ENCODE measurements at places on chromosomes 5 and 9. TPM values are rescaled to one million over a fixed set of nuclear protein-coding genes. Genes with fewer than 3 reads are reported as not detected.

GRCh38 chr5:165538065-165538464 lies 2032.6 kb downstream of the MAT2B start:
- no peak overlapping the region for H3K4me3 ChIP-seq
- DNase-seq, result no peak
- no peak overlapping the region for H3K27ac ChIP-seq
- no peaks in the 10 kb centered on the region for H3K4me1 ChIP-seq
- H3K27me3 ChIP-seq, result no peaks in the 10 kb centered on the region
- H3K36me3 ChIP-seq, result no peaks in the 10 kb centered on the region

RNF183 gene
- 5.0 TPM for total RNA-seq

GRCh38 chr9:35703906-35704672 lies 14.4 kb upstream of the TPM2 start:
- H3K27ac ChIP-seq, result no peak overlapping the region
- H3K4me1 ChIP-seq, result no peaks in the 10 kb centered on the region
- H3K36me3 ChIP-seq, result peaks cover 100% of the 10 kb centered on the region
- no peak for DNase-seq
- no peak overlapping the region for H3K4me3 ChIP-seq

DNA sequence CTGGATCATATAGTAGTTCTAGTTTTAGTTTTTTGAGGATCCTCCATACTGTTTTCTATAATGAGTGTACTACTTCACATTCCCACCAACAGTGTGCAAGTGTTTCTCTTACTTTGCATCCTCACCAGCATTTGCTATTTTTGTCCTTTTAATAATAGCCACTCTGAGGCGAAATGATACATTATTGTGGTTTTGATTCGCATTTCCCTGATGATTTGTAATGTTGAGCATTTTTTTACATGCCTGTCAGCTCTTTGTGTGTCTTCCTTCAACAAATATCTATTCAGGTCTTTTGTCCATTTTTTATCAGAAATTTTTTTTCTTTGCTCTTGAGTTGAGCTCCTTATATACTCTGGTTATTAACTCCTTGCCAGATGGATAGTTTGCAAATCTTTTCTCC lies 114.0 kb downstream of the ADAMTSL1 start:
- H3K36me3 ChIP-seq, result no peaks in the 10 kb centered on the region
- H3K27ac ChIP-seq, result no peak overlapping the region
- no peaks in the 10 kb centered on the region for H3K27me3 ChIP-seq
- H3K4me1 ChIP-seq, result no peaks in the 10 kb centered on the region
- DNase-seq, result no peak

GRCh38 chr9:81466981-81467380 lies 222.4 kb downstream of the TLE1 start:
- no peaks in the 10 kb centered on the region for H3K27me3 ChIP-seq
- no peak overlapping the region for H3K27ac ChIP-seq
- no peaks in the 10 kb centered on the region for H3K36me3 ChIP-seq
- no peak overlapping the region for H3K4me3 ChIP-seq

PDLIM4 gene
- total RNA-seq, result not detected

GRCh38 chr5:116585227-116585626 lies 10.6 kb upstream of the SEMA6A start:
- H3K27ac ChIP-seq, result no peak overlapping the region
- no peak for DNase-seq
- H3K36me3 ChIP-seq, result no peaks in the 10 kb centered on the region
- H3K27me3 ChIP-seq, result no peaks in the 10 kb centered on the region
- H3K4me3 ChIP-seq, result no peak overlapping the region
- H3K4me1 ChIP-seq, result no peaks in the 10 kb centered on the region

DNA sequence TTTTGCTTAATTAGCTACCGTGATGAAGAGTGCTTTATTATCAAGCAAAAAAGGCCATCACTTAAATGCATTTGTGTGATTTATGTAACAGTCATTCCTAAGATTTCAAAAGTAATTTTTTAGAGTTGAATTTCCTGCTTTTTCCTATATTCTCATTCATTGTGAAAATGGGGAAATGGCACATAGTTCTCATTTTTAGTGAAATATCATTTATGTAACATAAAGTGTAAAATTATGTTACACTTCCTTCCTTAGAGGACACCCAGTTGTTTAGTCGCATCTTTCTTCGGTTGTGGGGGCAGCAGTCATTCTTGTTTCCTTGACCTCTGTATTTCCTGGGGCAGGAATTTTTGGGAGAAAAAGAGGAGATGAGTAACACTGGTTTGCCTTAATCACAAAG lies 142.8 kb downstream of the MAST4 start:
- peaks cover 5% of the 10 kb centered on the region for H3K4me1 ChIP-seq
- H3K36me3 ChIP-seq, result no peaks in the 10 kb centered on the region
- no peak for DNase-seq
- no peaks in the 10 kb centered on the region for H3K27me3 ChIP-seq
- H3K27ac ChIP-seq, result no peak overlapping the region

DNA sequence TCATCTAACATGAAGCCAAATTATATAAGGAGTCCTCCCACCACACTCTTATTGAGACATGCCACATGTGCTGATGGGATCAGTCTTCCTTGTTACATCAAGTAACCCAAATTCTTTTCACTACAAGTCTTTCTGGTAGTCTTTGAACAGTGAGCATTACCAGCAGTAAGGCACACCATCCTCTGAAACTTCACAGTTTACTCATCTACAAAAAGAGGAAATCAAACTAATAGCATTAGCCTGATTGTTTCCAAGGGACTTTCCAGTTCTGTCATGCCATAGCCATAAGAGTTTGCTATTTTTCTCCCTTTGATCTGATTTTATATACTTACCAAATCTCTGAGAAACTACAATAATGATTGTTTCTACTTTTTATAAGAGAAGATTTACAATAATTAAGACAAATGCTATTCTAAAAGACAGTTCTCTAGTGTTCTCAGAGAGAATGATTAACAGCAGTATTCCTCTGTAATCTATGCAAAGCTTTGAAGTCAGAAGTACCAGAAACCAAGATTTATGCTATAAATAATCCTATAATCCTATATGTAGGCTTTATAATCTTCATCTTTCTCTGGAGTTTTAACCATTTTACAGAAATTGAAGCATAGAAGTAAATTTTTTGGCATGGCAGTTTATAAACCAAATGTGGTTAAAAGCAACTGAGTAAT lies 166.2 kb upstream of the ACO1 start:
- no peak overlapping the region for H3K4me3 ChIP-seq
- no peak overlapping the region for H3K27ac ChIP-seq
- H3K27me3 ChIP-seq, result no peaks in the 10 kb centered on the region
- no peaks in the 10 kb centered on the region for H3K36me3 ChIP-seq
- no peak for DNase-seq
- no peaks in the 10 kb centered on the region for H3K4me1 ChIP-seq

ACOT12 gene
- total RNA-seq, result not detected

DNA sequence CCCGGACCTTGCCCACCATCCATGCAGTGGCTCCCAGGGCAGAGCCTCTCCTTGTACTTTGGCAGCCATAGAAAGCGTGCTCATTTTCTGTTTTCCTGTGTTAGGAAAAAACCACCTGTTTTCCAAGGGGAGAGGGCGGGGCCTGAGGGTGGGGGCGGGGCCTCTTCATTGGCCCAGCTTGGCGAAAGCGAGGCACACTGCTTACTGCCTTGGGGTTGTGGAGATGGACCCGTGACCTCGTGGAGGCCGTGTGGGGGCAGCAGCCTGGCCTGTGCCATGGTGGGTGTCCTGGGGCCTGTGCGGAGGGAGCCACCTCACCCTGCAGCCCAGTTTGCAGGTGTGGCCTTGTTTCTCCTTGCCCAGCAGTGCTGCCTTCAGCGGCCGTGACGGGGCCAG lies 4.4 kb upstream of the TOR4A start:
- H3K36me3 ChIP-seq, result peaks cover 32% of the 10 kb centered on the region
- H3K4me3 ChIP-seq, result no peak overlapping the region
- peak; percentile 18 for DNase-seq
- peak overlapping the region; percentile 62 for H3K27ac ChIP-seq
- no peaks in the 10 kb centered on the region for H3K27me3 ChIP-seq
- peaks cover 92% of the 10 kb centered on the region for H3K4me1 ChIP-seq

DNA sequence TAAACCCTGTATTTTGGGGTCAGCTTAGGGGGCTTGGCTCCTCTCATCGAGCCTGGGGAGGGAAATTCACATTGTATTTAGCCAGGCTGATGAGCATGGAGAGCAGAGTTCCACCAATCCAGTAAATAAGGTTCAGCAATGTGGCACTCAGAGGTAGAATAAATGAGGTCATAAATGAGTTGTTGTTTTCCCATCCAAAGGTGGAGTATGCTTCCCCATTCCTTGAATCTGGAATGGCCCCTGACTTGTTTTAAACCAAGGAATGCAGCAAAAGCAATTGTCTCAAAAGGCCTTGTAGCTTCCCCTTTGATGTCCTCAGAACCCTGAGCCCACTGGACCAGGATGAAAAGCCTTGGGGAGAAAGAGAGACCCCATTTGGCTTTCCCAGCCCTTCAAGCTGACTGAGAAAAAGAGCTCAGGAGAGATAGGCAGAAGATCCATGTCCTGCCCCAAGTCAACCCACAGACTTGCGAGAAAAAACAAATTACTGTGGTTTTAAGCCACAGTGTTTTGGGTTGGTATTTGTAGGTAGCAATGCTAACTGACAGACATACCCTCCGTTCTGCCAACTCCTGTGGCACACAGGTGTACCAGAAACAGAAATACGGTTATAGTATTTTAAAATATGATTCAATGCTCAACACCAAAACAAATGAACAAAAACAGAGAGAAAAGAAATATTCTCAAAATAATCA lies 566.0 kb upstream of the DMAC1 start:
- no peak overlapping the region for H3K4me3 ChIP-seq
- DNase-seq, result no peak
- H3K27me3 ChIP-seq, result no peaks in the 10 kb centered on the region
- H3K36me3 ChIP-seq, result no peaks in the 10 kb centered on the region
- no peak overlapping the region for H3K27ac ChIP-seq

SCGB3A2 gene
- not detected for total RNA-seq

LIFR gene
- 86.2 TPM for total RNA-seq

GRCh38 chr5:56314529-56314928 lies 81.4 kb upstream of the ANKRD55 start:
- no peak overlapping the region for H3K27ac ChIP-seq
- H3K4me1 ChIP-seq, result peaks cover 16% of the 10 kb centered on the region
- DNase-seq, result no peak
- H3K27me3 ChIP-seq, result no peaks in the 10 kb centered on the region
- no peaks in the 10 kb centered on the region for H3K36me3 ChIP-seq
- H3K4me3 ChIP-seq, result no peak overlapping the region

IL9 gene
- not detected for total RNA-seq

DNA sequence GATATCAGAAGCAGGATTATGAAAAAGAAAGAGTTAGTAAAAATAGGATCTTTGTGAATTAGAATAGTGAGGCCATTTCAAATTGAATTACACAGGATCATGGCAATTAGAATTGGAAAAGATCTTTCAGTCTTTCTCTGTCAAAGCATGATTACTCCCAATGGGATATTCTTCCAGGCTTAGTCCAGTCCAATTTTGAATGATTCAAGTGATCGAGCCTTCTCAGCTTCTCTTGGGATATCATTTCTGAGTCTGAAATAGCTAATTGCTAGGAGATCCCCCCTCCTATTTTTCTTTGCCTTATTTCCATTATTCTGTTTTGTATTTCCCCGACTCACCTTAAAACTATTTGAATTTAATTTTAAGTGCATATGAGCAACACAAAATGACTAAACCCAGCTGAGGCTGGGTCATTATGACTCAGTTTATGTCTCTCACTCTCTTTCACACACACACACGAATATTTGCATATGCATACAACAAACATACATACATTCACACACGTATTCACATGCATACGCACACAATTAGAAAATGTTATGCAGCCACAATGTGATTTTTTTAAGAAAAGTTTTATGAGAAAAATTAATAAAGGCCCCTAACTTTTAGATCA lies 34.8 kb upstream of the EFNA5 start:
- H3K27ac ChIP-seq, result no peak overlapping the region
- H3K4me3 ChIP-seq, result no peak overlapping the region
- no peaks in the 10 kb centered on the region for H3K36me3 ChIP-seq
- no peaks in the 10 kb centered on the region for H3K27me3 ChIP-seq
- no peak for DNase-seq

SHC3 gene
- 1.7 TPM for total RNA-seq

DNA sequence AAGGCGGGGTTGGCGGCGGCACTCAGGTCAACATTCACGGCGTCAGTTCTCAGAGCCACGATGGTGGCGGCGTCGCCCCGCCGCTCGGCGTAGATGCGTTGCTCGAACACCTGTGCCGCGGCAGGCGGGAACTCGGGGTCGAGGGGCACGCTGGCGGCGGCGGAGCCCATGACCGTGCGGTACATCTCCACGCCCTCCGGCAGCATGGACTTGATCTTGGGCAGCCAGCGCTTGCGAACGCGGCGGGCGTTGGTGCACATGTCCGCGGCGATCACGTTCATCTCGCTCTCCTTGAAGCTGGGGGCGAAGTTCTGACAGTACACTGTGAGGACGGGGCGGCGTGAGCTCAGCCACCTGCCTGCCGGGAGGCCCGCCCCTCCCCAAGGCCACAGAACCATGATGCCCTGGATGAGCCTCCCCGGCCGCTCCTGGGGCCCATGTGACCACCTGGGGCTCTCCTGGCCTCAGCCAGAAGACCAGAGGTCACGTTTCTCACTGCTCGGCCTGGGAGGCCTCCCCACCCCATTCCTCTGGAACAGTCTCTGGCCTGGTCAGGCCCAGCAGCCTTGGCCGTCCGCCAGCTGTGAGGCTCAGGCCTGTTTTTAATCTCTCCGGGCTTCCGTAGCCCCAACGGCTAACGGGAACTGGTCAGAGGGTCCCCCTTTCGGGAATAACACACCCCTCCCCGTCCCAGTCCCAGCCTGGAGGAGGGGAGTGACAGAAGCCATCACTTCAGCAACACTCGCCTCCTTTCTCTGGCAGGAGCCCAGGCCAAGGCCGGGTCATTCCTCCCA lies 50.7 kb upstream of the UBAC1 start:
- H3K27me3 ChIP-seq, result no peaks in the 10 kb centered on the region
- peak overlapping the region; percentile 73 for H3K27ac ChIP-seq
- H3K36me3 ChIP-seq, result peaks cover 78% of the 10 kb centered on the region
- peak; percentile 89 for DNase-seq

C9orf50 gene
- not detected for total RNA-seq

DNA sequence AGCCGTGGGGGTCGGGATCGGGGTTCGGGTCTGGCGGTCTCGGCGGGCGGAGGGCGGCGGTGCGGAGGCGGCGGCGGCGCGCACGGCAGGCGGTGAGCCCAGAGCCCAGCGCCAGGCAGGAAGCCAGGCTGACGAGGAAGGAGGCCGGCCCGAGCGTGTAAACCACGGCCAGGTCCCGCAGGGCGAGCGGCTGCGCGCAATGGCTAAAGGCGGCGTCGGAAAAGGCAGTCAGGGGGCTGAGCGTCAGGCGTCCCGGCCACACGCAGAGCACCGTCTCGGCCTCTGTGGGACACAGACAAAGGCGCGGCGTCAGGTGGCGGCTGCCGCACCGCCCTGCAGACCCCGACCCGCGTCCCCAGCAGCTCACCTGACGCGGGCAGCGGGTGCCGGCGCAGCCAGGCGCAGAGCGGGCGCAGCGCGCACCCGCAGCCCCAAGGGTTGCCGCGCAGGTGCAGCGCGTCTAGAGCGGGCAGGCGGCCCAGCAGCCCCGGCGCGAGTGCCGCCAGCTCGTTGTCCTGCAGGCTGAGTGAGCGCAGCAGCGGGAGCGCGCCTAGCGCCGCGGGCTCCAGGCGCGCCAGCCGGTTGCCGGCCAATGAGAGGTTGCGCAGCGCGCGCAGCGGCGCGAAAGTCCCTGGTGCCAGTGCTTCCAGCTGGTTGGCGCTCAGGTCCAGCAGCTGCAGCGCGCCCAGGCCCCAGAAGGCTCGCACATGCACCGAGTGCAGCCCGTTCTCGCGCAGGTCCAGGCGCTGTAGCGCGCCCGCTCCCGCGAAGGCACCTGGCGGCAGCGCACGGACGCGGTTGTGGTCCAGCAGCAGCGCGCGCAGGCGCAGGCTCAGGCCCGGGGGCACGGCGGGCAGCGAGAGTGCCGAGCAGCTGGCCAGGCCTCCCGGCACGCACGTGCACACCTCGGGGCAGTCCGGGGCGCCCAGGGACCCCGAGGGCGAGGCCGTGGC lies 671 bp downstream of the LRRC26 start:
- peak overlapping the region; percentile 49 for H3K4me3 ChIP-seq
- H3K27ac ChIP-seq, result peak overlapping the region; percentile 21
- peaks cover 43% of the 10 kb centered on the region for H3K4me1 ChIP-seq
- H3K36me3 ChIP-seq, result no peaks in the 10 kb centered on the region
- peaks cover 28% of the 10 kb centered on the region for H3K27me3 ChIP-seq
